ENCODE measurements at places on chromosomes 3 and 15.

GRCh38 chr3:197224034-197224444 is 74.4 kb downstream of the DLG1 start:
- peak; percentile 12 for DNase-seq

GRCh38 chr15:42511007-42511391 is 15.6 kb downstream of the SNAP23 start:
- no peak for DNase-seq

DNA sequence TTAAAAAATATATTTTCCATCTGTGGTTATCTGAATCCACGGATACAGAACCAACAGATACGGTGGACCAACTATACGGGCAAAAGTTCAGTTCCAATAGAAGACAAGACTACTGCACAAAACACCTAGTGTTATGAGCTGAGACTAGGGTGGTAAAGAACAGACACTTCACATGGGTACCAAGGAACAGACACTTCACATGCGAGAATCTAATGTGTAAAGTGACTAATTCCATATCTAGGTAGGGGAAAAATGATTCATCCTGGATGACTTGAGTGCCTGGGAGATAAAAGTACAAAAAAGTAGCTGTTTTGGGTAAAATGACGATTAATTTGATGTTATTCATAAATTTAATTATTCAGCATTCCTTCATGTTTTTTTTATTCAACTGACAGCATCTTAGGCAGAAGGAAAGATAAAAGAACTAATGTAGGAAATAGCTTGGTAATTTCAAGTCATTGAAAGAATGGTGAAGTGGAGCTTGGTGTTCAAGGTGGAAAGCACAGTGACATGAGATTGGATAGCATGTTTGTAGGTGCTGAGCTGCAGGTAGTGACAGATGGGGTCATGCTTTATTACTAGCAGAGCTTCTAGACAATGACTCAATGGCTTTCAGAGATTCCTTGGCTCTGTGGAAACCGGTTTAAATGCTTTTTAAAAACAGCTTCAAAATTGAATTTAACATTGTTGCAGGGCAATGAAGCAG is 5.2 kb downstream of the CD200 start:
- no peak for DNase-seq

DNA sequence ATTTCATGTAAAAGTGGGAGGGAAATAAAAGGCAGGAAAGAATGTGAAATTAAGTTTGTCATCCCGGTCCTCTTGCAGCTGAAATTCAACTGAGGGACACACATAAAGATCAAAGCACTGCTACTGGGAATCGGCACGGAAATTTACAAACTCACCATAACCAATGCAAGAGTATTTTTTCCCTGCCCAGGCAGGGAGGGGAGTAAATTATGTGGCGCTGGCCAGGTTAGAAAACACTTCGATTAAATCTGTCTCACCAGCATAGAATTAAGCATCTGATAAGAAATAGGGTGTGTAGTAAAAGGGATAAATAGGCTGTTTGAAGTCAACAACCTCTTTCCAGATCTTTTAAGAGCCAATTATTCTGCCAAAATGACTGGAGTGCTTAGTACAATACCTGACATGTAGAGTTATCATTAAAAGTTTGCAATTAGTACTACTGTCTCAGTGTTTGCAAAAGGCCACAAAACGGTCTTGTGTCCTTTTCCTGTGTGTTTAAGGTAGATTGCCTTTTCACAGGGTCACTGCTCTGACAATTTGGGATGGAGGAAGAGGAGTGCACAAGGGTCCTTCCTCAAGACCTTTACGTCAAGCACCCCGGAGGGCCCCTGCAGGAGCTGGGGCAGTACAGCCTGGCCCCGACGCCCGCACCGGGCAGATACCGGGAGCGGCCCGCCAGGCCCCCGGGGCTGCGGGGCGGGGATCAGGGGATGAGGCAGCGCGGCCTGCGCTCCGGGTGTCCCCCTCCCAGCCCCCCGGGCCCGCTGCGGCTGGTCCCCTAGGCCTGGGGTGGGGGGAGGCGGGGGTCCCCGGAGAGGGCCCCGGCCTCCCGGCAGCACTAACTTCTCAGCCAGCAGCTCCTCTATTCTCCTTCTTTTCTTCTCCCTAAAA is 651 bp downstream of the UBA3 start:
- DNase-seq = no peak

DNA sequence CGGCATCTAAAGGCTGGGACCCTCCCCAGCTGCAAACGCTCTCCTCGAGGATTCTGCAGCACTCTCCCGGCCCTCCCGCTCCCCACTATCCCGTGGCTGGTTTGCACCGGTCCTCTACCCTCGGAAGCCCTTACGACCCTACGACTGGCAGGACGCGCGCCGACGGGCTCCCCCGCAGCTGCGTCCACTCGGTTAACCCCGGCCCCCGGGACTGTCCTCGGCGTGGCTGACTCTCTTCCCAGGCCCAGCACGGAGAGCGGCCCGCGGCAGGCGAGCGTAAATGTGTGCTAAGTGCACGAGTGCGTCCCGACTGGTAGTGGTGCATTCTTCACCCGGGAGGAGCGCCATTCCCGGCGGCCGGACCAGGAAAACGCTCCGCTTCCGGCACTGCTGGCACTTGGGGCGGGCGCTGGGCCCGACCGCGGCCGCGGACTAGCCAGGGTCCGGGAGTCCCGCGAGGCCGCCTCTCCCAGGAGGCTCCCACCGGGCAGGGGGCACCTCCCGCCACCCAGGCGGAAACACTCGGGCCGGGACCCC is 508 bp downstream of the GORASP1 start:
- DNase-seq = no peak

DNA sequence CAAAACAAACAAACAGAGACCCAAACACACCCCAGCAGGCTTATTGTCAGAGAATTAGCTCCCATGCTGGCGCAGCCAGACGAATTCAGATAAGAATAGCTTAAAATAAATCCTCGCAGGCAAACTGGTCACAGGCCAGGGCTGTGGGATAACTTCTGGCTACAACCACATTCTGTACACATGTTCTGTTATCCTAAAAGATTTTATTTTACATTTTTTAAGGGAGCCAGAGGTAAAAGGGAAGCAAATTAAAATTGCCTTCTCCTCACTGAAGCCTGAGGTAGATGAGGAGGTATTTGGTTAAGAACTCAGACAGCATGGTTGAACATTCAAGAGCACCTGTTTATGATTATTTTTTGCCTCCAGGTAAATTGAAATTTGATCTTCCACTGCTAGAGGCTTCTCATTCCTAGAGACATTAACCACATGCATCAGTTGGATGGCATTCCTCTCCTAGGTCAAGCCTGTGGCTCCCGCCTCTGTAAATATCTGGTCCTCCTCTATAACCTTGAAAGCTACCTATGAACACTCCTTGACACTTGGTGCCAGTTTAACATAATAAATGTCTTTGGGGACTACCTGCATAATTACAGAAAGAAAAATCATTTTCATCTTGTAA is 190.3 kb downstream of the SATB1 start:
- DNase-seq = no peak

DNA sequence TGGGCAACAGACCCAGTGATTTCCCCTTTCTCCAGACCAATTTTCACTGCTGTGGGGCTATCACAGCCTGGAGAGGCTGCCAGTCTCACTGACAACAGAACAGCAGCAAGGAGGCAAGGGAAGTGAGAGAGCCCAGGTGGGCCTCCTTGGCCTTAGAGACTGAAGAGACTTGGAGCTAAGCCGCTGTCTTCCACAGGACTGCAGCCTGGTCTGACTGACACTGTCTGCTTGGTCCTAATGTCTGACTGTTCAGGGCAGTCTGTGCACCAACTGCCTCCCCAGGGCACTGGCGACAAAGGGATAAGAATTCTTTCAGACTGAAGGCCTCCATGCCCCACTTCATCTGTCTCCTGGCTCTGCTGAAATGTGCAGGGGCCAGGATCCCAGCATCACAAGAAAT is 11.5 kb downstream of the POMGNT2 start:
- DNase-seq = no peak

GRCh38 chr3:171228240-171228639 is 201.7 kb upstream of the SLC2A2 start:
- DNase-seq = no peak

GRCh38 chr3:46505953-46506352 is 8.2 kb downstream of the RTP3 start:
- no peak for DNase-seq

- no peak for DNase-seq
These were observed 126.1 kb downstream of the AQP9 start for GRCh38 chr15:58264053-58264971.

GRCh38 chr3:43497905-43498365 is 123.9 kb downstream of the ANO10 start:
- DNase-seq = no peak
